ENCODE measurements at places on chromosomes 1 and 21.

DNA sequence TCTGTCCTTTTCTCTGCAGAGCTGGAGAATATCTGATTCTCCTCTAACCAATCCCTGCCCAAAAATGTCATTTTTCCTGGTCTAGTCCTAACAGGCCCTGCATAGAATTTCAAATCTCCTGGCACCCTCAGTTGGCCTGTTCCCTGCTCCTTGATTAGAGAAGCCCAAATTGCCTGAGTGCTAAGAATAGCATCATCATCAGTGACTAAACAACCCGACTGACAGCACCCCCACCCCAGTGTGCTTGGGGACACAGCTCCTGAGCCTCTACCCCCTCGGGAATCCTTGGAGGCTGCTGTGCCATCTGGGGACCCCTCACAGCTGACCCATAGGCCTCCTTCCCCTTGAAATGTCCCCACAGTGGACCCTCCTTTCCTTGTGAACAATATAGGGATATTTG lies 94.4 kb downstream of the DDX20 start:
- DNase-seq, result no peak

GRCh38 chr1:68484618-68485017 lies 12.3 kb downstream of the DEPDC1 start:
- no peak for DNase-seq

DNA sequence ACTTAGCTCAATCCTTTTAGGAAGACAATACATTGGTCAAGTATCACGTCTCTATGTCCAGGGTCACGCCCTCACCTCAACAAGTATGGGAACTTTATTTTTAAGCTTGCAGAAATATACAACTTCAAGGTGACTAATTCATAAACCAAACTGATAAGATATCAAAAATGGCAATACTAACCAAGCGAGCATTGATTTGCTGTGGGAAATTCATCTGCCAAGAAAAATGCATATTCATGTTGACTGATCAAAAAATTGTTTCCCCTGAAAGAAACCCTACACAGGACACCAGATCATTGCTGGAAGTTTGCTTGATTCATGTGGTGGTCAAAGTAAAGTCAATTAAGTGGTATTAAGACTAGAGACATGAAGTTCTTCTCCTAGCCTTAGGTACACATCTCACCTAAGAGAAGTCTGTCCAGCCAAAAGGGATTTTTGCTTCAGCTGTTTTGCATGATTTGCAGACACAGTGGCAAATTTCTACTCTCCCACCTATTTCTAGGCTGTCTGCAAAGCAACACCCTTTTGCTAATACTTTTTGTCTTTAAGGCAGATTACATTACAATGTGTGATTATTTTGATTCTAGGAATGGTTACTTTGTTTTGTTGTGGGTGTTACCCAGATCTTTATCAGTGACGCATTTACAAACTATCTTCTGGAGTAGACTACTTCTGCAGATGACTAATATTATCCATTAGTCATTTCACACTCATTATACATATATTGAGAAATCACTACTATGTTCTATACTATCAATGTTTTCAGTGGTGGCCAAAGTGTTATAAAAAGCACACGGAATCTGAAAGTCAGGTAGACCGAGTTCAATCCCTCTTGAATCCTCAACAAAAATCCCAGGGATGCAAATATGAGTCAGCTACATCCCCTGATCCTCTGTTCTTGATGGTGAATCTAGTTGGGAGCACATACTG lies 12.4 kb downstream of the SAMSN1 start:
- DNase-seq, result no peak

DNA sequence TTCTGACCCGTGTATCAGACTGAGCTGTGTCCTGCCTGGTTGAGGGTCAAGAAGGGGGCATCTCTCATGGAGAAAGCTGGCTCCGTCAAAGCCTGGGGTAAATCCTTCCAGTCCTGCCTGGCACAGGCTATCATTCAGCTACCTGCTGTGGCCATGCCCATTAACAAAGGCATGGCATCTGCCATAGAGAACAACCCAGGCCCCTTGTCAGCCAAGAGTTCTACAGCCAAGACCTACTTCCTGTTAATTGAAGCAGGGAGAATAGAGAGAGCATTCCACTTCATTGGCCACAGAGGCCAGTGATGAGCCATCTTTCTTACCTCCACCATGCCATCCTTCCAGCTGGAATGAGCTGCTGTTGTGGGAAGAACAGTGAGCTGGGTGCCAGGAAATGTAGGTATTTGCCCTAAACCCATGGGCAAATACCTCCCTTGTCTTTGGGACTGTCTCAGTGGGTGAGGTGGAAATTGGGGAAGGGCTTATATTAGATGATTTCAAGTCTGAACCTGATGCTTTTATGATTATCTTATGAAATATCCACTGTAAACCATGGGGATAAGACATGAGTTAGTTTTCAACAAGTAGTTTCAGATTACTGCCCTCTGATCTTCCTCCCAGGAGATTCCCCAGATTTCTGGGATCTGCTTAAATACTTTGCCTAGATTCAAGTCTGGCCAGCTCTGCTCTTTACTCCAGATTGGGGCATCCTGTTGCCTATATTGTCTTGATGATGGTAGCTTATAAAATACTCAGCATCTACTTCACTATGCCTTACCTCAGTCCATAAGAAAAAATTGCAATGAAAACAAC lies 11.2 kb upstream of the KCNQ4 start:
- DNase-seq, result no peak

GRCh38 chr1:210342986-210343780 lies 14.5 kb downstream of the HHAT start:
- no peak for DNase-seq

- DNase-seq, result no peak
These were observed 46.4 kb downstream of the AJAP1 start for GRCh38 chr1:4700801-4701200.

DNA sequence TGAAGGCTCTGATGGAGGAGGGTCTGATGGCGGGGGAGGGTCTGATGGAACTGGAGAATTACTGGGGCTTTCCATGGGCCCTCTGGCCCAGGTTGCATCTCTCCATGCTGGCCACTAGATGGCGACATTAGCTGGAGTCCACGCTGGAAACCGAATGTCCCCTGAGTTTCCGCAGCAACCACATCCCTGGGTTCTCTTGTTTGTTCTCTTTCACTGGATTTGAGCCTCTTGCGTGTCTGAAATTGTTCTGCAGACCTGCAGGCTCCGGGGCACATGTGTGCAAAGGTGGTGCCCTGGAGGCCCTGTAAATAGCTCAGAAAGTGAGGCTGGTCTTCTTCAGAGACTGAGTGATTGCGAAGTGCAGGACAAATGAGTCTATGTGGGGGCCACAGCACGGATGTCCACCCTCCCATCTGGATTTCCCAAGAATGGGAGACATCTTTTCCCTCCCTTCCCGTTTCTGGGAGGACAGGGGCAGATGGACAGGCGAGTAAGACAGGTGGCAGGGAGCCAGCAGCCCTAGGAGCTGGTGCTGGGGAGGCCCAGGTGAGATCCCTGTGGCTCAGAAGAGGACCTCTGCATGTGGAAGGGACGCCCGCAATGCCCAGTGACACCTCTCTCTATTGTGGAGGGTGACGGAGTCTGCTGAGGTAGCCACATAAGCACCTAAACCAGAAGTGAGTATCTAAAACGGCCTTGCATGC lies 73.2 kb upstream of the ABCG1 start:
- peak; percentile 35 for DNase-seq

GRCh38 chr1:228935855-228936727 lies 200.8 kb downstream of the RHOU start:
- DNase-seq, result no peak

DNA sequence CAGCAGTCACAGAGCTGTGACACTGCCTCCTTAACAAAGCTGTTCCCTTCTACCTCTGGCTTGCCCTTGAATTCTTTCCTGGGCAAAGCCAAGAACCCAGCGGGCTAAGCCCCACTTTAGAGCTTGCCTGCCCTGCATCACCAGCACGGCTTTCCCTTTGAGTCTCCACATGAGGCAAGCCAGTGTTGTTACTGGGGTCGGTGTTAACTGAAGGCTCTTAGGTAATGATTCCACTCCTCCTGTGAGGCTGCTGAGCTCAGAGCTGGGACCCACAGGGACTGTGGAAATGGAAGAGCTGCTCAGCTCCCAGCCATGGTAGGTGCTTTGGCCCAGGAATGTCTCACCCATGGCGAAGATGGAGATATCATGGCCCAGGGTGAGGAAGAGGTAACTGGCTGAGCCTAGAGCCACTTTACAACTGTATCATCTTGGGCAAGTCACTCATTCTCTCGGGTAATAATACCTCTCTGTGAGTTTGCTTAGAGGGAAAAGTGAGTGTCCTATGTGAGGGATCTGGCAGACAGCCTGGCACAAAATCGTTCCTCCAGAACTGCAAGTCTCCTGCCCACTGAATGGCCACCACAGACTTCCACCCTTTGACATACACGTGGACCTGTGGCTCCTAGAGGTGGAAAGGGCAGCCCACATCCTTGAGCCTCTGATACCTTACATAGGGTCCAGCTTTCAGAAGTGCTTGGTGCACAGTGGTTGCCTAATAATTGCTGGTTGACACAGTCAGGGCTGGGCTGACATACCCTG lies 654.1 kb downstream of the PTPRU start:
- DNase-seq, result no peak
